ENCODE measurements at places on chromosomes 11 and 22. TPM values are rescaled to one million over a fixed set of nuclear protein-coding genes. Genes with fewer than 3 reads are reported as not detected.

The CYP2D6 gene
- not detected for total RNA-seq

The ZBTB16 gene
- 314 TPM for total RNA-seq

DNA sequence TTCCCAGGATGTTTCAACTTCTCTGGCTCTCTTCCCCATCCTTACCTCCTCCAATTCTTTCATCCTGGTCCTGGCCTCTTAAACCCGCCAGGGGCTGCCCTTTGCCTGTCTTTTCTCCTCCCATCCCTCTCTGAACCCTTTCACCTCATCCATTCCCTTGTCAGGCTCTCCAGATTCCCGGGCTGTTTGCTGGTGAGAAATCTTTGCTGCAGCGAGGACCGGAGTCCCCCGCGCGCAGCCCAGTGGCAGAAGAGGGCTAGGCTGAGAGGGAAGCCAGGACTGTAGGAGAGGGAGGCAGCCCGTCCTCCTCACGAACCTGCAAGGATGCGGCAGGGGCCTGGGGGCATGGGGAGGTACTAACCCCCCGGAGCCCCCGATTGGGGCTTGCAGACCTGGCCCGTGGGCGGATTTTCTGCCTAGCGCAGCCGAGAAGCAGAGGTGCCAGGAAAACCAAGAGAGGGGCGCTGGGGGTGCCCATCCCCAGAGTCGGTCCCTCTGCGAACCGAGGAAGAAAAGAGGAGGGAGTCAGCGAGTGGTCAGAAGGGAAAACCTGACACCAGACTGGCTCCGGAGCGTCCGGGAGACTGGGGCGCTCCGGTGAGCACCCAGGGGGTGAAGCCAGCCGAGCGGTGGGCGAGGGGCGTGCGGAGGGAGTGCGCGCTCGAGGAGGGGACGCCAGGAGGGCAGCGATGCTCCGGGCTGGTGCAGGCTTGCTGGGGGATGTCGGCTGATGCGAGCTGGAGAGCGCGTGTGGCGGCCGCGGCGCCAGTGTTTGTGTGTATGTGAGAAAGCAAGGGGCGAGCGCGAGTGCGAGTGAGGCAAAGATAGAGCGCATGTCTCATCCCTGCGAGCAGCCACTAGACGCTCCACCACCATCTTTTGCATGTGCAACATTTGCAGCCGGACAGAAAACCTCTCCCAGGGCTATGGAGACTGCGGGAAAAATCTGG, at the start of gene GRIA4:
TSS of gene GRIA4 (plus strand) at position 242 of the 950 bp plus-strand sequence. CDS start 925 bp downstream, outside the sequence.
- H3K27me3 ChIP-seq: no peaks in the 10 kb centered on the region
- H3K4me3 ChIP-seq: peak within 1 kb of the TSS; percentile 67
- peaks cover 9% of the 10 kb centered on the region for H3K4me1 ChIP-seq

- no peak overlapping the region for H3K4me3 ChIP-seq
- DNase-seq: no peak
- H3K4me1 ChIP-seq: no peaks in the 10 kb centered on the region
- H3K36me3 ChIP-seq: no peaks in the 10 kb centered on the region
- H3K27me3 ChIP-seq: no peaks in the 10 kb centered on the region
- no peak overlapping the region for H3K27ac ChIP-seq
Observed at GRCh38 chr22:29632672-29633071, 29.2 kb downstream of the NF2 start.

DNA sequence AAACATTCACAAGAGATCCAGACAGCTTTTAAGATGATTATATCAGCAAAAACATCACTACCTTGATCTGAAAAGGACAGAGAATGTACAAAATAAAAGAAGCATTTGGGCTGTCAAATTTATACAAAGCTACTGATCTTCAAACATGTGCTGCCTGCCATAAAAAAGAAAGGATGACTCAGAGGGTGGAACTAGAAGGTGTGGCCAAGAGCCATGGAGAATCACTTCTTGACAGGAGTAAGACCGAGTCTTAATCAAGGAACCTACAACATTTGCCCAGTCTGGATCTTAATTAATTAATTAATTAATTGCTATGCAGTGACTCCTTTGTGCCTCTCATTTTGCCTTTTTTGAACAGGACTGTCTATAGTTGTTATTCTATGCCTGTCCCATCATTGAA, 33.2 kb downstream of the C11orf96 start:
- H3K27me3 ChIP-seq: no peaks in the 10 kb centered on the region
- H3K4me1 ChIP-seq: peaks cover 16% of the 10 kb centered on the region
- H3K27ac ChIP-seq: no peak overlapping the region
- no peak for DNase-seq
- H3K36me3 ChIP-seq: no peaks in the 10 kb centered on the region

DNA sequence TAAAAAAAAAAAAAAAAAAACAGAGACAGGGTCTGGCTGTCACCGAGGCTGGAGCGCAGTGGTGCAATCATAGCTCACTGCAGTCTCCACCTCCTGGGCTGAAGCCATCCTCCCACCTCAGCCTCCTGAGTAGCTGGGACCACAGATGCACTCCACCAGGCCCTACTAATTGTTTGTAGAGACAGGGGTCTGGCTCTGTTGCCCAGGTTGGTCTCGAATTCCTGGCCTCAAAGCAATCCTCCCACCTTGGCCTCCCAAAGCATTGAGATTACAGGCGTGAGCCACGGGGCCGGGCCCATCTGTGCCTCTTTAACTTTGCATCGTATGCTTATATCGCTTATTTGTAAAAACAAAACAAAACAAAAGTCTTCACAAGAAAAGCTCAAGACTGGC, 3.1 kb downstream of the CPT1A start:
- no peaks in the 10 kb centered on the region for H3K36me3 ChIP-seq
- DNase-seq: no peak
- no peaks in the 10 kb centered on the region for H3K27me3 ChIP-seq
- peaks cover 23% of the 10 kb centered on the region for H3K4me1 ChIP-seq

DNA sequence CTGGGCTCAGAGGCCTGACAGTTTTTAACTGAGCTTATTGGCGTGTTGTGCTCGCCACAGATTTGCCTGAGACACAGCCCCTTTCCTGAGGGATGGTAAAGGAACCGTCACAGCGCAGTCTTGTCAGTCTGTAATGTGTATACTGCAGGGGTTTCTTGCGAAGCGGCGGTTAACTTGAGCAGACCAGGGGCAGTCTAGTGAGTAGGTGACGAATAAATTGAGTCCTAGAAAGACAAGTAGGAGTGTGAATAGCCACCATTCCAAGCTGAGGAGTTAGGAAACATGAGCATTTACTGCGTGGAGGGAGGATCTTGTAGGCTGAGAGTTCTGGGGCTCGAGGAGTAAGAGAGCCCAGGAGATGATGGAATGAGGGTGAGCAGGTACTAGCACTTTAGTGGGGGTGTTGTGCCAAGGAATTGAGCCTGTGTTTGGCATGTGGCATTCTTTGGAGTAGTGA, 1.4 kb downstream of the MED15 start:
- H3K36me3 ChIP-seq: no peaks in the 10 kb centered on the region
- H3K4me1 ChIP-seq: peaks cover 47% of the 10 kb centered on the region
- no peaks in the 10 kb centered on the region for H3K27me3 ChIP-seq

- H3K27ac ChIP-seq: no peak overlapping the region
- H3K27me3 ChIP-seq: no peaks in the 10 kb centered on the region
- no peaks in the 10 kb centered on the region for H3K4me1 ChIP-seq
- H3K36me3 ChIP-seq: no peaks in the 10 kb centered on the region
- DNase-seq: no peak
- H3K4me3 ChIP-seq: no peak overlapping the region
Observed at GRCh38 chr11:97414801-97415200, 1025.0 kb downstream of the JRKL start.

DNA sequence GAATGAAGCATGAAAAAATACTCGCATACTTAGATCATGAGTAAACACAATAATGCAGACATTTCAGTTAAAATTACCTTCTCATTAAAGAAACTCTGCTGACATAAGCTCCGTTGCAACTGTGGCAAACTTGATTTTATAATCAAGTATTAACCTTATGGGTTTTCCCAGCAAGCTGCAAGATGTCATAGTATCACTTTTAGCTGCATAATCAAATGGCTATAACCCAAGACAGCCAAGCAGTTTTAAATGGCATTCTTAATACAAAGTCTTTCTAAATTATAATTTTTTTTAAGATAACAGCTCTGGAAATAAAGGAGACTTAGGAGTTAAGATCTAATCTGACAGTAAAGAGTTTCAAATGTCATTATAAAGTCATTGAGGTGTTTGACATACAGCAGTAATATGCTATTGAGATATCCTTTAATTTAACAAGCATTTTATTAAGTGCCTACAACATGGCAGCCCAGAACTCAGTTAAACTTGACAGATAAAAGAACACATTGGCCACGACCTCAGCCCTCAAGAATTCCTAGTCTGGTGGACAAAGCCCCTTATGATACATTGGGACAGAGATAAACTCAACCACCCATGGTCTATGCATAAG, 163.1 kb upstream of the FAT3 start:
- no peak overlapping the region for H3K4me3 ChIP-seq
- no peaks in the 10 kb centered on the region for H3K27me3 ChIP-seq
- no peak overlapping the region for H3K27ac ChIP-seq
- H3K4me1 ChIP-seq: no peaks in the 10 kb centered on the region

- no peaks in the 10 kb centered on the region for H3K36me3 ChIP-seq
- DNase-seq: no peak
- no peak overlapping the region for H3K27ac ChIP-seq
- H3K4me3 ChIP-seq: no peak overlapping the region
Observed at GRCh38 chr11:116513278-116513823, 259.4 kb downstream of the BUD13 start.

DNA sequence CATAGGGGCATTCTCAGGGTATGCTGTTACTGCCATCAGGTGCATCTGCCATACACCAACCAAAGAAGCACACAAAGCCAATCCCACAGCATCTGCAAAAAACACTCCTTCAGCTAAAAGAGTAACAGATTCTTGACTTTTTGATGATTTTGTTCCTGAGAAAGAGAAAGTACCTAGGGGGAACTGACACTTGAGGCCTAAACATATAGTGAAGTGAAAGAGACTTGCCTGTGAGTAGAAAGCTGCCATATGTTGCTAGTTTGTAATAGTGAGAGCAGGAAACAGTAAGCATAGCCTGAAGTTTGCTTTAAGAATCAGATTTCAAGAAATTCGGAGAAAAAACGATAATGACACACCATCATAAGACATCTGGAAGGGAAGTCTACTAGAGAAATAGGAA, 97.9 kb upstream of the CTSC start:
- no peaks in the 10 kb centered on the region for H3K4me1 ChIP-seq
- DNase-seq: no peak
- H3K27me3 ChIP-seq: no peaks in the 10 kb centered on the region
- H3K4me3 ChIP-seq: no peak overlapping the region

- H3K27ac ChIP-seq: no peak overlapping the region
- DNase-seq: no peak
- no peaks in the 10 kb centered on the region for H3K27me3 ChIP-seq
- H3K4me1 ChIP-seq: no peaks in the 10 kb centered on the region
Observed at GRCh38 chr11:118045191-118045590, 31.7 kb upstream of the TMPRSS4 start.

DNA sequence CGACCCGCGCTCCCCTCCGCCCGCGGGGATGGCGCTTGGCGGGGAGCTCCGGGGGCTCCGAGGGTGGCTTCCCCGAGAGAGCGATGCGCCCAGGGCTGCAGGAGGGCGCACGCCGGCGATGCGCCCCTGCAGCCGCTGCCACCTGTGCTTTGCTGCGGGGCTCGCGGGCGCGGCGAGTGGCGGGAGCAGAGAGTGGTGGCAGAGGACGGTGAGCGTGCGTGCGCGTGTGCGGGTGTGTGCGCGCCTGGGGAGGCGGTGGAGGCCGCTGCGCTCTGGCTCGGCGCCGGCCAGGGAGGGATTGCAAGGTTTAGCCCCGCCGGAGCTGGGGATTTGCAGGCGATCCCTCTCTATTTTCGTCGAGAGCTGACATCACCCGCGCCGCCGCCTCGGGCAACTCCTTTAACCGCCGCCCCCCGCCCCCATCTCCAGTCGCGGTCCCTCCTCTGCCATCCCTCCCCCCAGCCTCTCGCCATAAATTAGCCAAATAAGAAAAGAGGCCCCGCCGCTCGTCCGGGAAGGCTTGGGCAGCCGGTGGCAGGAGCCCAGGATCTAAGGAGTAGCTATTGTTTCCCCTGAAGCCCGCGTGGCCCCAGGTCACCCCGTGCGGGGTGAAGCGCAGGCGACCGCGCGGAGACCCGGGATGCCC, at the start of gene SLC1A2:
TSS of gene SLC1A2 (minus strand) at position 375 of the 646 bp plus-strand sequence. CDS start 592 bp downstream, outside the sequence.
- peak within 1 kb of the TSS; percentile 70 for H3K4me3 ChIP-seq
- DNase-seq: no peak
- H3K36me3 ChIP-seq: no peaks in the 10 kb centered on the region
- peaks cover 30% of the 10 kb centered on the region for H3K4me1 ChIP-seq

DNA sequence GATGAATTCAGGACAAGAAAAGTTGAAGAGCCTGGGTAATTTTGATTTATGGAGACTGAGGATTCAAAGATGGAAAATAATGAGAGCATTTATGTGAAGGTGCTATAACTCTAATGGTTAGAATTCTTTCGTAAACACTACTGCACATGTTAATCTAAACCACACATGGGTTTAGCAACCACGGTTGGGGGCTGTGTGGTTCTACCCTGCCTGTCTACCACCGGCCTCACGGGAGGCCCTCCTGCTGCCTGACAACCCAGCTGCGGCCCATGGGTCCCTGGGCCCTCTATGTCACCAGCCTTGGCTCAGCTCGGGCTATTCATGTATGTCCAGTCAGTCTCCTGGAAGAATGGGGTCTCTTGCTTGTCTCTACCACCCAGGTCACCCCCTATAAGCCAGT, 68.5 kb upstream of the ARFGAP3 start:
- no peak for DNase-seq
- peak overlapping the region; percentile 94 for H3K27ac ChIP-seq
- H3K4me3 ChIP-seq: no peak overlapping the region
- peaks cover 91% of the 10 kb centered on the region for H3K4me1 ChIP-seq

GRCh38 chr22:22005945-22006595, 23.5 kb upstream of the TOP3B start:
- no peak for DNase-seq
- no peak overlapping the region for H3K4me3 ChIP-seq
- H3K27me3 ChIP-seq: no peaks in the 10 kb centered on the region

DNA sequence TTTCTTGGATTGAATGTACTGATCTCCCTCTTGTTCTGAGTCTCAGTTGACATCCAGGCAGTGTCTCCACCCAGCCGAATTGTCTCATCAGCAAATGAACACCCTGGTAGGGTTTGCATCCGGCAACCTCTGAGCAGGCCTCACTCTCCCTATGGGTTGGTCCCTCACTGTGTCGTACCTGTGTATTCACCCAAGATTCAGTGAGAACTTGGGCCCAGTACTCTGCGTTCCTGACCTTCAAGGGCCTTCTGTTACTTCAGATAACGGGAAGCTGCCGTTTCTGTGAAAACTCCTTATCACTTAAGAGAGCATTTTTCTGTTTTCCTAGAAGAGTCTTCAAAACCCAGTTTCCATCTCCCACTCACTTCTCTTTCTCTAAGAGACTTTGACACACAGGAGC, 915.6 kb downstream of the TBC1D22A start:
- no peaks in the 10 kb centered on the region for H3K27me3 ChIP-seq
- H3K4me3 ChIP-seq: no peak overlapping the region
- no peak overlapping the region for H3K27ac ChIP-seq
- DNase-seq: no peak
- no peaks in the 10 kb centered on the region for H3K36me3 ChIP-seq
- H3K4me1 ChIP-seq: no peaks in the 10 kb centered on the region

DNA sequence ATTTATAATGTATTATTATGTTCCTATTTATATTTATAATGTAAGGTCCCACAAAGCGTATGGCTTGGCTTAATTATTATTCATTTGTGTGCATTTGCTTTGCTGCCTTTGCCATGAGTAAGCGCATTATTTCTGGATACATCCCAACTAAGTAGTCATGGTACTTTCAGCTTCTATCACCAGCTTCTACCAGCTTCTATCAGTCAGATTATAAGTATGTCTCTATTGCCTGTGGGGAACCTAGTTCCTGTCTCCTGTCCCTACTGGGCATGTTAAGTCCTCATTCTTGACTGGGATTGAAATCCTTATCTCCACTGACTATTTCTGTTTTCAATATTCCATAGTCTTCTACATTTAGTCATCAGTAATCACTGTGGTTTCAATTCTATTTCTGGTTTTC, 33.5 kb upstream of the OR10W1 start:
- no peaks in the 10 kb centered on the region for H3K27me3 ChIP-seq
- H3K4me3 ChIP-seq: no peak overlapping the region
- no peaks in the 10 kb centered on the region for H3K36me3 ChIP-seq
- no peak overlapping the region for H3K27ac ChIP-seq
- no peaks in the 10 kb centered on the region for H3K4me1 ChIP-seq

Data from thoracic aorta (tissue), 2 donors.